Bladder microvascular endothelial cell (primary cell): ENCODE measurements at places on chromosomes 3 and 15. TPM values are rescaled to one million over a fixed set of nuclear protein-coding genes. Genes with fewer than 3 reads are reported as not detected.

Gene ILDR1
- not detected in 2 replicates for total RNA-seq

Gene PLIN1
- total RNA-seq, result 0.06 TPM in 1 of 2 replicates, not detected in the other

Gene PPARG
- 9.4 and 101 TPM in 2 replicates for total RNA-seq

Gene MAP6D1
- total RNA-seq, result 0.97 and 1.2 TPM in 2 replicates

Gene SAMMSON
- total RNA-seq, result not detected in 2 replicates

Gene ITIH3
- 0.16 and 0.44 TPM in 2 replicates for total RNA-seq

Gene C3orf62
- 0.97 and 2.0 TPM in 2 replicates for total RNA-seq

Gene SYNM
- 7.1 and 37.0 TPM in 2 replicates for total RNA-seq
